ENCODE measurements at places on chromosomes 12 and 14.
A peak's percentile ranks its signal among the peaks of the same experiment; 100 is the strongest.

GRCh38 chr14:65206448-65207096 lies 104.3 kb upstream of the MAX start:
- no peak for DNase-seq

DNA sequence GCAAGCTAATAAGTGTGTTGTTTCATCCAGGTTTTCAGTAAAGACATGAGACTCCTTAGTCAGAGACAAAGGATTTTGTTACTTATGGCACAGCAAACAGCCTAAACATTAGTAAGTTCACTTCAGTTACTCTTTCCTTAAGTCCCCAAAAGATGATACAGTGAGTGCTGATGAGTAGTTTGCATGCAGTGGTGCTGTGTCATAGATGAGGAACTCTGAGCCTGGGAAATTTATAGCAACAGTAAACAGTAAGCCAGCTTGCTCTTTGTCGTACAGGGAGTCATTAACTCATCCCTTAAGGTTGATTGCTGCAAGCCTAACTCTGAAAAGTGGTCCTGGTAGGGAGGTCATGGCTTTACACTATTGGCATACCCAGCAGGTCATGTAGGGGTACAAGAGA lies 208.6 kb upstream of the OR4E1 start:
- DNase-seq, result no peak

- DNase-seq, result no peak
Observed at GRCh38 chr12:1855241-1855640, 34.9 kb downstream of the LRTM2 start.

DNA sequence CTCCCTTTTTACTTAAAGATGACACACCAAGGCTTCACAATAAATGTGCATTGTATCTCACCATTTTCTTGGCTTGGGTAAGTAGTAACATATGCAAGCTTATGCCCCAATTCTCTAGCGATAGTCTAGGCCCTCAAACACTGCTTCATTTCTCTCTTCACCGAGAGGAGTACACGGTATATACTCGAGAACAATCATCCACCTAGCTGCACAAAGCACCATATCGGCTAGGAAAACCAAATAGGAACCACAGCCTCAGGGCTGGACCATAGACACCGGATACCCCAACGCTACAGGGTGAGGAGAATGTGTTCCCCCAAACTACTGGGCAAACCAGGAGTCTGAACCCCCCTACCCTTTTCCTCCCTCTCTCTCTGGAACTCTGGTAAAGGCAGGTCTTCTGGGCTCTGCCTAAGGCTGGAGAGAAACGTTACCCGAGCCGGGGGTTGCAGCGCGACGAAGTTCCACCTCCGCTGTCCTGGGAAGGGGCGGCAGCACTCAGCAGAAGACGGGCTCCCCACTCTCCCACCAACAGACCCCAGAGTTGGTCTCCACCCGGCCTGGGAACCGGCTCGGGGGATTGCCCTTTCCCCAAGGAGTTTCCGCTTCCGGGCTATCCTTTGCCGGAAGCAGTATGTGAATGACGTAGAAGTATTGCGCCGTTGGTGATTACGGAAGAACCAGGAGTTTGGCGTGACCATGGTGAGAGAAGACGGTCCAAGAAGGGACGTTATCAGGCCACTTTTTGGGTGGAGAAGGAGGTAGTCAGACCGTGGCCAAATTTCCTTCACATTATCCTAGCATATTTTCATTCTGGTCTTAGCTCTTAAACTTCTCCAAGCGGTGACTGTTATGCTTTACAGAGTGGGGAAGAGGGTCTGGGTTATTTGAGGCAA lies at the start of the genes AREL1 and FCF1:
TSS of gene AREL1 (minus strand) at position 582 of the 896 bp plus-strand sequence. CDS start 27,465 bp downstream, outside the sequence.
TSS of gene FCF1 (plus strand) at position 646 of the 896 bp plus-strand sequence. CDS start at position 700, 54 bp downstream.
- peak; percentile 86 for DNase-seq

- no peak for DNase-seq
Observed at GRCh38 chr14:104981699-104982541, 3.7 kb upstream of the CLBA1 start.

DNA sequence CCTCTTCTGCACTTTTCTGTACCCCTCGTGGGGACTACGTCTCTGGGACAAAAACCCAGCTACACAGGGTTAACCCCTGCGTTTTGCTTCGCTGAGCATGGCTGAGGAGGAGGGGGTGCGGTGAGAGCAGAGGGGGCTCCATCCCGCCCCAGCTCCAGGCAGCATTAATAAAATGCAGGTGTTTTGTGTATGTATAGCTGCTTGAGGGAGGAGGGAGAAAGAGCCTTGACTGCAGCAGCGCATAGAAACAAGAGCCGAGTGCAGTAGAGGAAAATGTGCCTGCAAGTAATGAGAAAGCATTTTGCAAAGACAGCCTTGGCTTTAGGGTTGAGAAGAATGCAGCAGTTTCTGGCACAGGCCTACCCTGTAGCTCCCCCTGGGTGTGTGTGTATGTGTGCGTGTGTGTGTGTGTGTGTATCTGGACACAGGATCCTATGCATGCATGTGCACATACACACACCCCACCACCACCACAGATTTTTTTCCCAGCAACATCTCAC lies 103.9 kb downstream of the ZFP36L1 start:
- no peak for DNase-seq

GRCh38 chr12:89160716-89161123 lies 191.6 kb downstream of the DUSP6 start:
- DNase-seq, result no peak

GRCh38 chr14:50783563-50783962 lies 47.4 kb downstream of the NIN start:
- no peak for DNase-seq

DNA sequence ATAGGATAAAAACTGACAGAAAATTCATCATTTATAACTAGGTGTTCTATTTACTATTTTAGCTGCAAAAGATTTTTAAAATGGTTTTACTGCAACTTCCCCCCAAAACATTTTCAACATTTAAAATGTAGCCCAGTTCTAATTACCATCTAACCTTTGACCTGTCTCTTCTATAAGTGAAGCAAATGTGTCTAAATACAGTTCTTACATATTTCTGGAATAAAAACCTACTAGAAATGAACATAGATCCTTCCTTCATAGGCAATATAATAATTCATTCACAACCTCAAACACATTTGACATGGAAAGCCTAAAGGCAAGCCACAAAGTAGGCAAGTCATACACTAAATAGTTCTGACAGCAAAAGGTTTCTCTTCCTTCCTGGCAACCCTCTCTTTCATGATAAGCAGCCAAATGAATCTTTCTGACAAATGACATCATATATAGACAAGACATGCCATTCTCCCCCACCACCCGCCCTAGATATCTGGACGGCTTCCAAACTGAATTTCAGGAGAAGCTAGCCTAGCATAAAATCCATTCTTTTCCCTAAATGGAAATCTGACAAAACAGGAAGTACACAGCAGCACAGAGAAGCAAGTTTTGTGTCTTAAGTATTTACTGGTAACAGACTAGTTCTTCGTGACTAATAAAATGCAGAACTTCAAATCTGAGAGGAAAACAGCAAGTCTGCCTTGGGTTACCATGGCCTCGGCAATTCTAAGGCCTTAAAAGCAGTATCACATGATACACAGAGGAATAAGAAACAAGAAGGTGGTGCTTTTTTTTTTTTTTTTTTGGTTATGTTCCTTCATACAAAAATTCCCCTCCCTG lies 17.2 kb upstream of the ARID4A start:
- peak; percentile 45 for DNase-seq

DNA sequence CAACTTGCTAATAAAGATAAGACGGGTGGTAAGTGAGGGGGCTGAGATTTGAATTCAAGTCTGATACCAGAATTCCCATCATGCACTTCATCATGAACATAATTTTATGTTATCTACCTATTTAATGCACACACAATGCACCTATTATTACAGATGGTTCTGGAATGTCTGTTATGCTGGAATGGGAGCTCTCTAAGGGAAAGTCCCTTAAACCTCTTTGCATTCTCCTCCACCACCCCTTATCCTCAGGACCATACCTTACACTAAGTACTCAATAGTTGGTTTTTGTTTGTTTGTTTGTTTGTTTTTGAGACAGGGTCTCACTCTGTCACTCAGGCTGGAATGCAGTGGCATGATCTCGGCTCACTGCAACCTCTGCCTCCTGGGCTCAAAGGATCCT lies 7.0 kb upstream of the MSI1 start:
- no peak for DNase-seq

DNA sequence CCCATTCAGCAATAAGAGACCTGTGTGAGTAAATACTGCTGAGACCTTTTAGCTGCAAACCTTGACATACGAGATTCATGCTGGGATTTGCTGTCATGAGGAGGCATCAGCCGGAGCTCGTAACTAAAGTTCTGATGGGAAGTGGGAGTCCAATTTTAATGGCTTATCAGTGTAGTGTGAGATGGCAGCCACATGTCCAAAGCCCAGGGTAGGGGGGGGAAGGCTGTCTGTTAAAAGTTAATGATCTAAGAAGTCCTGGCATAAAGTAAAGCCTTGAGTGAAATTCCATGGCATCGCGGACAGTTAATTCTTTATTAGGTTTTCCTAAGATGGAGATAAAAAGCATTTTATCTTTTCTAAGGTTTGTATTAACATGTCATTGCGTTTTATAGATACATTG lies 240.0 kb downstream of the AACS start:
- DNase-seq, result no peak

- no peak for DNase-seq
Observed at GRCh38 chr14:76846331-76847047, 20.3 kb downstream of the LRRC74A start.

GRCh38 chr12:6620137-6620884 lies 13.1 kb upstream of the CHD4 start:
- no peak for DNase-seq

GRCh38 chr12:130640901-130641300 lies 75.2 kb downstream of the RIMBP2 start:
- DNase-seq, result no peak

DNA sequence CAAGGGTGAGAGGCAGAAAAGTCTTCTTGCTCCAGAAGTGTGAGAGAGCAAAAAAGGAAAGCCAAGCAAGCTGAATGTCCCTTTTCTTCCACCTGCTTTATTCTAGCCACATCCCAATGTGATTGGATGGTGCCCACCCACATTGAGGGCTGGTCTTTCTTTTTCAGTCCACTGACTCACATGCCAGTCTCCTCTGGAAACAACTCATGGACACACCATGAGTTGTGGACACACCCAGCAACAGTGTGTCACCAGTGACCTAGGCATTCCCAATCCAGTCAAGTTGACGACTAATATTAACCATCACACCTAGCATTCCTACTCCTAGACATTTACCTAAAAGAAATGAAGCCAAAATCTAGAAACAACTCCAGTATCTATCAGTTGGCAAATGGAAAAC lies 7.2 kb upstream of the DICER1 start:
- no peak for DNase-seq

DNA sequence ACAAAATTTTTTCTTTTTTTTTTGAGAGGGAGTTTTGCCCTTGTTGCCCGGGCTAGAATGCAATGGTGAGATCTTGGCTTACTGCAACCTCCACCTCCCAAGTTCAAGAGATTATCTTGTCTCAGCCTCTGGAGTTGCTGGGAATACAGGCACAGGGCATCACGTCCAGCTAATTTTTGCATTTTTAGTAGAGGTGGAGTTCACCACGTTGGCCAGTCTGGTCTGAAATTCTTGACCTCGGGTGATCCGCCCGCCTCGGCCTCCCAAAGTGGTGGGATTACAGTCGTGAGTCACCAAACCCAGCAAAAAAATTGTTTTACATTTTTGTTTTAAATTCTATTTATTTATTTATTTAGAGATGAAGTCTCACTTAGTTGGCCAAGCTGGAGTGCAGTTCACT lies 4.7 kb upstream of the SLC2A14 start:
- DNase-seq, result no peak

GRCh38 chr14:33259764-33260163 lies 321.1 kb downstream of the NPAS3 start:
- DNase-seq, result no peak

DNA sequence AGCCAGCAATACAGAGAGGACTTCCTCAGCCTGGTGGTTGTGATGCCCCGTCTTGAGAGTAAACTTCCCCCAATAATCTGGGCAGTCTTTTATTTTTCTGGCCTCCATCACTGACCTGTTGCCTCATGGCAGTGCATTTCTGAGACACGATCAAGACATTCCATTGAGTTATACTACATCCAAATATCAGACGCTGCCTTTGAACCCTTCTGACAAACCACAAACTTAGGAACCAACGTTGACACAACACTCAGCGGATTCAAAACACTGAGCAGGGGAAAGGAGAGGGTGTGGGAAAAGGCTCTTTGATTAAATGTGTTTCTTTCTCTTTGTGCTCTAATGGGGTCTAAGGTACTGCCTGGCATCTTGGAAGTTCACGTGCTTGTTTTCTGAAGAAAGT lies 100.7 kb upstream of the TBX5 start:
- no peak for DNase-seq

GRCh38 chr12:112971248-112971647 lies 7.1 kb upstream of the OAS2 start:
- no peak for DNase-seq

- no peak for DNase-seq
Observed at GRCh38 chr12:101110866-101111265, 99.2 kb downstream of the SLC5A8 start.

DNA sequence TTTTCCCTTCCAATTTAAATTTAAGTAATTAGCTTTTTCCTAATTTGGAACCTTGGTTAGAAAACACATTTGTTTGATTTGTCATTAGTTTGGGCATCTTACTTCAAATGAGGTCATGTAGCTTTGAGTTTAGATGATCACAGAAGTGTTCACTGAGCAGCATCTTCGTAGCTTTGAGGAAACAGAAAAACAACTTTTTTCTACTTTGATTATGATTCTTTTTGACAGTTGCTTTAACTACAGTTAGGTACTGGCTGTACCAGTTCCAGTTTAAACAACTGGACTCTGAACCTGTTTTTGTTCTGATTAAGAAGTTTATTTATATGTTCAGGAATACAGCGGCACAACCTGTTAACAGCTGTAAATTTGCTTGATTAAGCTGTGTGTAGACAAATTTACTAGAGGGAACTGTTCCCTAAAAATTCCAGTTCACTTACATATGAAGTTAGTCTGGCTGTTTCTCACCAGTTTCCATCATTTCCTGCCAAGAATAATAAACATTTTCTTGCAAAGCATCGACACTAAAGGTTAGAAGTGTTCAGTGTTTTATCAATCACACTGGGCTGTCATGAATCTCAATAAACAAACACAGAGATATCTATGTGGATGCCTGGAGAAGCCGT lies 191.9 kb downstream of the RAD51B start:
- DNase-seq, result peak; percentile 39

DNA sequence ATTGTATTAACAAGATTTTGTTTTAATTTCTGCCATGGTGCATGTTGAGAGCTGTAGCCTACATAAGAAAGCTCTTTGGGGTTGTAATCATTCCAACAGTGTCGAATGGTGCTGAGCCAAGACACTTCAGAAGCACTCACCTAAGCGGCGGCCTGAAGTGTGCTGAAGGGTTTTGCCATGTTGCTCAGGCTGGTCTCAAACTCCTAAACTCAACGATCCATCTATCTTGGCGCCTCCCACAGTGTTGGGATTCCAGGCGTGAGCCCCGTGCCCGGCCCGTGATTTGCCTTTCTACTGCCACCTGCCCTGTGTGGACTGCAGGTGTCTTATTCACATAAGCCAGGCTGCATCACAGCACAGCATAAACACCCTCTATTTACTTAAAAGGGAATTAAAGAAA lies 48.9 kb downstream of the AMN start:
- DNase-seq, result no peak

GRCh38 chr12:131124487-131125280 lies 171.0 kb downstream of the ADGRD1 start:
- no peak for DNase-seq

- DNase-seq, result no peak
Observed at GRCh38 chr12:94240171-94240570, 91.8 kb downstream of the PLXNC1 start.

Measured in urinary bladder (tissue), 4 donors.